ENCODE measurements at places on chromosomes 3 and 15. TPM values are rescaled to one million over a fixed set of nuclear protein-coding genes. Genes with fewer than 3 reads are reported as not detected.

The IMPG2 gene
- total RNA-seq, result 0.15 TPM

DNA sequence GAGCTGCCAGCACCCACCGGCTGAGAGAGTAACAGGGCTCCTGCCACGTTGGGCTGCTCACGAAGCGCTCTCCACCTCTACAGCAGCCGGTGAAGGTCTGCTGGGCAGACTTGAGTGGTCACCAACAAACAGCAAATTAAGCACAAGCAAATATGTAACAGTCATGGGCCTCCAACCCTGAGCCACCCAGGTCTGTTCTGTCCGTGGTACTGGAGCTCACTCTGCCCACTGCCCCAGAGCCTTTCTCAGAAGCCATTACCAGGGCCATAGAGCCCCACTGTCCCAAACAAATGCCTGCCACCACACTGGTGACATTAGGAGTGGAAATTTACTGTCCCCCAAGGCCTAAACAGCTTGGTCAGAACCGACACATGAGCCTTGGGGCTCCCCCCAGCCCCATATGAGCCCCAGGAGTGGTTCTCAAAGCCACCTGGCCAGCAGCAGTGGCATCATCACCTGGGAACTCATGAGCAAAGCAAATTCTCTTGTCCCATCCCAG lies 56.6 kb downstream of the LRIG1 start:
- no peak for DNase-seq

The MFSD1 gene
- 119 TPM for total RNA-seq

GRCh38 chr15:89746386-89746780 lies 4.7 kb downstream of the MESP1 start:
- peak; percentile 67 for DNase-seq

The C2CD4B gene
- total RNA-seq, result 16.8 TPM

DNA sequence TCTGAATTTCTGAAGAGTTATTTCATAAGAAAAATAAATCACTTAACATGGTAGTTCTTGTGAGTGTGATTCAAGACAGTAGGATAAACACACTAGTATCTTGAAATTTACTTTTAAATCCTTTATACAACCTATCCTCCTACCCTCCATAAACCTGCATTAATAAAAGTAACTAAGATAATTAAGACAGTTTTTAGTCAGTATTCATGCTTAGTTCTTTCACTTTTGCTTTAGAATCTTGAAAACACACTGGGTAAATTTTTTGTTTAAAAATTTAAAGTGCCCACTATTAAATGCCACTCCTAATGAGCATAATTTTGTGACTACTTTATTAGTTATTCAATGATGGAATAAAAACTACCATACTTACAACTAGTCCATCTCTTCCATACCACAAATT lies 28.8 kb downstream of the GOLIM4 start:
- no peak for DNase-seq

DNA sequence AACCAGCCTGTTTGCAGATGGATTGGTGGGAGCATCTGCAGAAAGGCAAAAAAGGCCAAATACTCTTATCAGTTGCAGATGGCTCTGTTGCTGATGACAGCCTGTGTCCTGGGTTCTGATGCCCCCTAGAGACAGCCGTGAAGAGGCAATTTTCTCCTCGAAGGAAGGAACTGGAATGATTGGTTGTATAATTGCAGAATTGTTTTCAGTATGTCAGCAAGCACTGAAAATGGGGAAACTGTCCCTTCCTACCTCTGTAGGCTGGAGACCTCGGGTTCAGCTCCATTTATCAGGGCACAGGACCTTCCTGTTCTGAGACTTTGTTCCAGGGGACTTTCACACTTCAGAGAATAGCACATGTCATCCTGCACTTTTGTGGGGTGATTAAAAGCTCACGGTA lies 103.0 kb downstream of the PGPEP1L start:
- DNase-seq, result no peak

- no peak for DNase-seq
Observed at GRCh38 chr3:49844464-49845183, 11.7 kb downstream of the TRAIP start.

- DNase-seq, result no peak
Observed at GRCh38 chr3:33103480-33103879, 6.5 kb upstream of the GLB1 start.

- no peak for DNase-seq
Observed at GRCh38 chr3:81406318-81406717, 355.1 kb downstream of the GBE1 start.

DNA sequence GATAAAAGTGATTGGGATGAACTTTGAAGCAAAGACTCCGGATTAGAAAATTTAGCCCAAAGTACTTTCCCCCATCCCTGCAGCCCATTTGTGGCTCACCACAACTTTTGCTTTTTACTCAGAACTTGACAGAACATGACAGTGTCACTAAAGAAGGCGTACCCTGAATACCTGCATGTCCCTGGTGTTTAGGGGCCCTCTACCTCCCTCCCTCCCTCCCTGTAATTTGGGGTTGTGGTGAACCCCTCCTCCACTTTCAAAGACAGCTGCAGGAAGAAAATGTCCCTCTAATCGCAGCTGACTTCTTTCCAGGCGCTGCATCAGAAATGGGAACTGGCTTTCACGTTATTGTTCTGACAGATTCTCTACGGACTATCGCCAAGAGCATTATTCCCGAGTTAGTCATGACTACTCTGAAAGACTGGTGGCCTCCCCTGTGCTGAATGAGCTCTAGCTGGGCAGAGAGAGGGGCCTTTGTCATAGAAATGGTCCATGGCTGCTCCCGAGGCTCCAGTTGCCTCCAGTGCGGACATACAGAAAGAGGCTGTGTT lies 93.2 kb upstream of the ARHGEF3 start:
- no peak for DNase-seq

DNA sequence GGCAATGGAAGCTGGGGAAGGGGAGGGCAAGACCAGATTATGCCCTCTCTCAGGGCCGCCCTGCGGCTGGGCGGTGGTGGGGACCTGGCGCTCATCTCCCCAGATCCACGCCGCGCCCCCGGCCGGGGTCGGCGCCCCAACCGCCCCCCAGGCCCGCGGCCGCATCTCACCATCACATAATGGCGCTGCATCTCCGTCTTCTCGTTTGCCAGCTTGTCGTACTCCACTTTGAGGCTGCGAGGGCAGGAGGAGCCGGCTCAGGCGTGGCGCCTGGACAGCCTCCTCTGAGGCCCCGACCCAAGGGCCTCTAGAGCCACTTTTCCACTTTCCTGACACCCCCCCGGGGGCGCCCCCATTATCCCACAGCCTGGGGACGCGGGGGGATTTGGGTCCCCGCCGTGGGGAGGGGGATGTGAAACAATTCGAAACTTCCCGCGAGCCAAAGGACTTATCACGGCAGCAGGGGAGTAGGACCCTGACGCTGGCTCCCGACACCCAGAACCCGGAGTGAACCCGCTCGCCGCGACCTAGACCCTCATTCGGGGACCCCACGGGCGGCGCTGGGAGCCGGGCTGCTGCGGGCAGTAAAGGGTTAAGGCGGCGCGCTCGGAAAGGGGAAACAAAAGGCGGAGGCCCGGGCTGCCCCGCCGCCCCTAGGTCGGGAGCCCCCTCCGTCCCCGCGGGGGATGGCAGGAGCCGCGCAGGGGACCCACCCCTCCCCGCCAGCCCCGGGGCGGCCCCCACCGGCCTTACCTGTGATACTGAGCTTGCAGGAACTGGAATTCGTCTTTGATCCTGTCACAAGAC lies 2.1 kb downstream of the TLE3 start:
- peak; percentile 49 for DNase-seq

- no peak for DNase-seq
Observed at GRCh38 chr3:197482001-197482400, 73.8 kb downstream of the BDH1 start.

The GOLGA6L10 gene
- total RNA-seq, result 2.3 TPM

The TAGLN3 gene
- not detected for total RNA-seq

GRCh38 chr3:165279471-165279870 lies 83.3 kb upstream of the SLITRK3 start:
- no peak for DNase-seq

The TGM5 gene
- not detected for total RNA-seq

- no peak for DNase-seq
Observed at GRCh38 chr3:140627756-140628155, 50.1 kb upstream of the TRIM42 start.

- no peak for DNase-seq
Observed at GRCh38 chr3:96753124-96753523, 61.3 kb upstream of the EPHA6 start.

DNA sequence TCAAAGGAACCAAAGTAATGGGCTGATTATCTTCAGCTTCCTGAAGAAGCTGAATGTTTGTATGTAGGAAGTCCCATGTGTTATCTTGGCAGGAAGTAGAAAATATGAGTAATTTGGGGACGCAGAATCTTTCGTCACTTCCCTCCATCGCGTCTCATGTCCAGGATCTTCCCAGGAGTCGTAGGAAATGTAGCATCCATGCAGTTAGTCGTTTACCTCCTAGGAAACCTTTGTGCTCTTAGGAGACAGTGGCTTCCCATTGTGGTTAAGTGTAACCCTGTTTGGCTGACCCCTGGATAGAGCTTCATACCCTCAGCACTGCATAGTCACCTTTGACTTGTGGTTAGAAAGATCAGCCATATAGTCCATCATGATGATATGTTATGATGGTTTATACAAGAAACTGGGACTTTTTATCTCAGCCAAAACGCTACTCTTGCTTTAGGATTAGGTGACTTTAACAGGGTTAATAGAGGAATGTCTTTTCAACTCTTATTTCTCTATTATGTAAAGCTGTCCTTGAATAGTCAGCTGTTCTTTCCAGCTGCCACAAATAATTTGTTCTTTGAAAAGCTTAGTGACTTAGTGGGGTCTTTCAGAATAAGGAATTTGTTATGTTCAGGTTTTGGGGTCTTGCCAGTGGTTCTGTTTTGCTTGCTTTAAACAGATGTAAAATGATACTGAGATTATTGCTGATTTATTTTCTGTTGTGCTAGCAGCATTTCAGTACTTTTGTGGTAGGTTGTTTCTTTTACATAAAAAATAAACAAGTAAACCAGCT lies 92.2 kb downstream of the KLHL25 start:
- no peak for DNase-seq

The PLCB2 gene
- total RNA-seq, result 170 TPM

- no peak for DNase-seq
Observed at GRCh38 chr3:188198760-188199327, 44.9 kb downstream of the LPP start.

The CYP8B1 gene
- not detected for total RNA-seq

- no peak for DNase-seq
Observed at GRCh38 chr3:15011174-15011573, 53.9 kb downstream of the MRPS25 start.

- no peak for DNase-seq
Observed at GRCh38 chr3:169387751-169388696, 275.5 kb downstream of the MECOM start.

The DAG1 gene
- total RNA-seq, result 78.0 TPM

DNA sequence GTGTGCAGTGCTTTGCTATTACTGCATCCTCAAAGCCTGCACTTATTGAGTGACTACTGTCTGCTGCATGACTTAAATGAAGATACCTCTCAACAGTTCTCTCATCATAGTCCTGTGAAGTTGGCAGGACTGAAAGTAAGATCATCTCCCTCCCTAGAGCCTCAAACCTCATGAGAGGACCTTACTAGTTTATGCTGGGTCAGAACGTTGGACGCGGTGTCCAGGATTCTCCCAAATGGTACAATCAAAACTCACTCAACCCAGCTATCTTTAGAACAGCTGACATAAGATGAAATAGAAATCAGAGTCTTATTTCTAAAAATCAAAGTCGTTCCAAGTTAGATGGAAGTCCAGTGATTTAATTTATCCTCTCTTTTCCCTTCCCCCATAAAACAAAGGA lies 219.7 kb downstream of the PDZRN3 start:
- no peak for DNase-seq

The TNIK gene
- 74.4 TPM for total RNA-seq

GRCh38 chr3:20424086-20424485 lies 238.1 kb upstream of the SGO1 start:
- no peak for DNase-seq

The C3orf85 gene
- total RNA-seq, result not detected

The SH2D7 gene
- total RNA-seq, result not detected
